ENCODE measurements at places on chromosomes 5 and 9.

DNA sequence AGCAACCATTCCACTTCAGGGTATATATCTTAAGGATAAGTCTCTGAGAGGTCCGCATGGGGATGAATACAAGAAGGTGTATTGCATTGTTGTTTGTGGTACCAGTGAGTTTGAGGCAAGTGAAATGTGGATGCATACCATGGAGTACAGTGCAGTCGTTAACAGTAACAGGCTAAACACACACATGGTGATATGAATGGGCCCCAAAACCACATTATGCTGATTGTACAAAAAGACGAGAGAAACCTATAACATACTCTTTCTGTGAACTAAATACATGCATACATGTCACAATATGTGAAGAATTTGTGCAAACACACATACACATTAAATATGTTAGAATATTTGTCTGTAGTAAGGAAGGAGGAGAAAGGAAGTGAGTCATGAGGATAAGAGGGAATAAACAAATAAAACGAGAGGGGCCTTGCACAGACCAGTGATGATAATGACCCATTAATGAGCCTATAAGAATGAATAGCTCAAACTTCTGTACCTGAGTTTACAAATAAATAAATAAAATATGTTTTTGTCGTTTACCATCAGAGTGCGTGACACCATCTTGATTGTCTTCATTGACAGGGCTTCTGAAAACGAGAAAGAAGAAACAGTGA is 66.5 kb upstream of the RICTOR start:
- no peak for DNase-seq

GRCh38 chr9:128786681-128787601 is at the start of gene TBC1D13:
Gene TBC1D13, plus strand, starts transcription at chr9:128787253. Its CDS starts 101 bp downstream, at chr9:128787354.
- peak; percentile 93 for DNase-seq

DNA sequence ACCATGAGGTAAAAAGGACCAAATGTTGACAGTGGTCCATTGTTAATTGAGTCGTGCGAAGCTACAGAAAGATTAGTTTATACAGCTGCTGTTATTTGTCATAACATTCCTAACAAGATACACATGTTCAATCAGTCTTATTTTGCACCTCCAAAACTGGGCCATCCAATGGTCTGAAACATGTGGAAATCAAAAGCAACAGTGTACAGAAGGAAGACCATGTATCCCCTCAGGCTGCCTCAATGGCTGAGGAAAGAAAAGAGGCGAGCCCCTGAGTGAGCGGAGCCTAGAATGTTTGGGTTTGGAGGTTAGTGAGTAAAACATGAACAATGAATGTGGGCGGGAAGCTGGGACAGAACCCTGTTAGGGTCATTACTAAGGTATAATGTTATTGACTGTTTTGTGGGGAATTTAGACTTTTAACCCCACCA is 35.6 kb downstream of the NFIB start:
- DNase-seq = no peak

GRCh38 chr5:150574818-150575547 is 65.5 kb upstream of the SYNPO start:
- DNase-seq = no peak

- DNase-seq = no peak
These were observed 52.4 kb downstream of the ANKH start for GRCh38 chr5:14818931-14819790.

DNA sequence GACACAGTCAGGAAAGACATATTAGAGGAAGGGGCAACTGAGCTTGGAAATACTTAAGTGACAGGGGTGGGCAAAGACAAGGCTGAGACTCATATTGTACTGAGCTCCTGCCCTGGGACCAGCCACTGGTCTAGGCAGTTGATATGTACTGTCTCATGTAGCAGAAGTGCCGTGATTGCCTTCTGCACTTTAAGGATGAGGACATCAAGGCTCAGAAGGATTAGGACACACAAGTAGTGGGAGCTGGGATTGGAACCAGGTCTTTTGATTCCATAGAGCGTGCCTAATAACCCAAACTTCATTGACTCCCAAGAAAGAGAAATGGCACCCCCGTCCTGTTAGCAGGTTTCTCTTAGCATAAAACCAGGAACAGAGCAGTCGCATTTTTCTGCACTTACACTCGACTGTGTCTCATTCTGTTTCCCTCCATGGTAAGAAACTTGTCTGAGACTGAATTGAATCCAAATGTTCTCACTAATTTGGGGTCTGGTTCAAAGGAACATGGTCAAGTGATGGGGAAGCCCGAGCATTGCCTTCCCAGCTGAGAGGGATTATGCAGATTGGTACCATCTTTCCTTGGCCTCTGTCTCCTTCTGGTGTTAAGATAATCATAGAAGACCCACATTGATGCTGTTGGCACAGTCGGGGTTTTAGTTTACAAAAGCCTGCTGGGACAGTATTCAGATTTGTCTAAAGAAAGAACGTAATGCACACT is 70.4 kb downstream of the ANGPTL2 start:
- no peak for DNase-seq

- no peak for DNase-seq
These were observed 42.7 kb downstream of the FBXL17 start for GRCh38 chr5:108339220-108339619.

- DNase-seq = no peak
These were observed 478.4 kb upstream of the DAP start for GRCh38 chr5:11239261-11240015.

- DNase-seq = no peak
These were observed 145.7 kb upstream of the SMIM23 start for GRCh38 chr5:171639966-171640365.

- DNase-seq = no peak
These were observed 45.1 kb upstream of the ROR2 start for GRCh38 chr9:91995000-91995655.

- DNase-seq = no peak
These were observed 15.9 kb downstream of the FPGS start for GRCh38 chr9:127818574-127818973.

DNA sequence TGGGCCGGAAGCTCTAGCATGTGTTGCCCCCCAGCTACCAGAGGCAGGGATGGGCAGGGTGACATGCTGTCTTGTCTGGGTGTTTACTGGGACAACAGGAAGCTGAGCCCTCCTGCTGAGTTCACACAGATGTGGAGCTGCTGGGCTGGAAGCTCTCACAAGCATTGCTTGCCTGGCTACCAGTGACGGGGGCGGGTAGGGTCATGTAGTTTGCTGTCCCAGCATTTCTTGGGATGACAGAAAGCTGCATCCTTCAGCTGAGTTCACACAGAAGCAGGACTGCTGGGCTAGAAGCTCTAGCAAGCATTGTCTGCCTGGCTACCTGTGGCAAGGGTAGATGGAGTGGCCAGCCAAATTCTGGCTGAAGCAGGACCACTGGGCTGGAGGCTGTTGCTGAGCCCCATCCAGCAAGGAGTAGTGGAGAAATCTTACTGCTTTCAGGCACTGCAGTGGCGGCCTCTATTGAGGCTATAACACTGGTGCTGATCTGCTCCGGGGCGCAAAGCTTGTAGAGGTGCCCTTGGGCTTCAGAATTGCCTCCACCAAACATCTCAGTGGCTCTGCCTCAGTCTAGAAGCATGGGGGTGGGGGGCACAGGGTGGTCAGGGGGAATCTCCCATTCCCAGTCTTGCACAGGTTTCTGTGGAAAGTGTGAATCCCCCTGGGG is 25.1 kb downstream of the POLK start:
- no peak for DNase-seq

DNA sequence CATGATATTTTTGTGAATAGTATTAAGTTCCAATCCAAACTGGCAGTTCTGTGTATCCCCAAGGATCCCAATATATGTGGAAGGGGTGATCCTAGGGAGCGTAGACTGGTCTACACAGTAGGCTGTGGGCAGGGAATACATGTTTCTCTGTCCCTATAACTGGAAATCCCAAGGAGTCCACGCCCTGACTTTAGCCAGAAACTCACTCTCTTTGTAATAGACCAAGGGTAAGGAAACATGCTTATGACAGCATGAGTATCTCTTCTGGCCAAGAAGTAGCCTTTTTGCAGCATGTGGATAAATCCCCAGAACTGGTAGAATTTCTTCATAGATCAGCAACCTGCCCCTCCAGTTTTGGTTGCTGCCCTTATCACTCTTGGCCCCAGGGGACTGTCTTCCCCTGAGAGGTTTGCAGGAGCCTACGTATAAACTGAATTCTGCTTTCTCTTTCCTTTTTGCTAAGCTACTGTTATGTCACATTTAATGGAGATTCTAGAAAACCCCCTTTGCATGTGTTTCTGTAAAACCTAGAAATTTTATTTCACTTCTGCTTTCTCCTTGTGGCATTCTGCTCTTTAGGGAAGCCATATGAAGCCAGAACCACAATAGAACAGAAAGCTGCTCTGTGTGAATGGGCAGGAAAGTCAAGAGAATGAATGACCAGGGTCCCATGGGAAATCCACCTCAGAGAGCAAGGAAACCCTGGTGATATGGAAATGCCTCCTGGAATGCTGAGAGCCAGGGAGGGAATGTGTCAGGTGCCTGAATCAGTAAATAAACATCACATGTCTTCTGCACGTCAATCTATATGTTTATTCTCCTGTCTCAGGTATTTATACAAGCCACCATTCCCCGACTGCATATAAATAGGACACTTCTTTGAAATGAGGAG is 3.5 kb downstream of the IFNA2 start:
- DNase-seq = no peak

DNA sequence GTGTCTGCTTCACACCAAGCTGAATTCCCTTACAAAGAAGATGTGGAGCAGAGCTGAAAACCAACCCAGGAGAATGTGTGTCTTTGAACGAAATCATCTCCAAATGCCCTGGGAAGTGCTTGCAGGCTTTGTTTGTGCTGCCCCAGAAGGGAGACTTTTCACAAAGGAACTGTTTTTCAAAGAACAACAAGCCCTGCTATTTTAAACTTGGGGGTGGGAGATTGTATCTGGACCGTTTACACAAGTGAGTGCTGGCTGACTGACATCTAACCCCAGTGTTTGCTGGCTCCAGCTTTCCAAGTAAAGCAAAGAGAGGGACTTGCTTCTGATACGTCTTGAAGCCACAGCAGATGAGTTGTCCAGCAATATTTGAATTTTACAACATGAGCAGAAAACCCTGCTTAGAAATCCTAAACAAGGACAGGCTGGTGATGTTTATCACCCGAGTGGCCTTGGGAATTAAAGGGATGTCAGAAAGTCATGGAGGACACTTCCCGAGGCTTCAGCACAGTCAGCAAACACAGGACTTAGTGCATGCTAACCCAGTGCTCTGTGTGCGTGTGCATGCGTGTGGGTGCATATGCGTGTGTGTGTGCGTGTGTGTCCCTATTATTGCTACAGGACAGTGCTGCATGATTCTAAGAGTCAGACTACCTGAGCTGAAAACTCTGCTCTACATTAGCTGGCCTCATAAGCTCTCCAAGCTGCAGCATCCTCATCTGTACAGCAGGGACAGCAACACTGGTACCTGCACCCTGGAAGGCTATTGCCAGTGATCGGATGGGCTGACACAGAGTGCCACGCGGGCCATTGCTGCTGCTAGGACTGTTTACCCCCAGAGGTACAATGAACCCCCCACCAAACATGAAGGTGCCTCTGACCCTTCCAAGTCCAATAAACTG is 1.4 kb downstream of the ADAMTS12 start:
- no peak for DNase-seq

GRCh38 chr5:121462441-121462840 is 389.2 kb upstream of the FTMT start:
- no peak for DNase-seq

GRCh38 chr9:21836437-21837161 is 34.2 kb downstream of the MTAP start:
- no peak for DNase-seq

DNA sequence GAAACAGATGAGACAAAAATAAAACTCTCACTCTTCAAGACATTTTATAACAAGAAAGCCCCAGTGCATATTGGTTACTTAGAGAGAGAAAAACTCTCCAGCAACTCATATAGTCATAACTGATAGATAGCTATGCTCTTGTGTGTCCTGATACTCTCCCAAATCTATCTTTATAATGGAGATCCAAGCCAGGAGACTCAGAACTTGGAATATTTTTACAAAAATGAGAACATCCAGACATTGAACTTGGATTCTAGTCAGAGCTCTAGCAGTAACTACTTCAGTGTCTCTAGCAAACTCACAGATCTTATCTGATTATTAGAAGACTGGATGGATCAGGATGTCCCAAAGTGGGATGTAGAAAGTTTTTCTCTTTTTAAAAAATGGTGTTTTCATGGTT is 412.7 kb upstream of the BRINP1 start:
- DNase-seq = no peak

- no peak for DNase-seq
These were observed 316.5 kb downstream of the DIRAS2 start for GRCh38 chr9:90325913-90326653.

GRCh38 chr9:113541019-113541900 is 77.7 kb downstream of the RGS3 start:
- peak; percentile 63 for DNase-seq

DNA sequence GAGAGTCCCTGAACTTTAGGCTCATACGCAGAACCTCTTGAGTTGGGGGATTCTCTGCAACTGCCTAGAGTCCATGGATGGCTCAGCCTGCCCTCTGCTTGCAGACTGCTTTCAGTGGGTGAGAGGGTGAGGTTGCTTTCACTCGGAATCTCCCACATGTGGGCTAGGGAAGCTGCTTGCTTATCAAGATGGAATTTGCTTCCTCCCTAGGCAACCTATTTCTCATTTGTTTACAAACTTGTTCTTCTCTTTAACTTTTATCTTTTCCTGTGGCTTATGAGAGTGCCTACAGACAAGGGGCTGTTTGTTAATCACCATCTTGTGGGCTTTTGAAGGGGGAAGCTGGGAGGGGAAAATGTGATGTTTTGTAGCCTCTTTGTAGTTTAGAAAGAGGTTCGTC is 10.0 kb downstream of the TLE4 start:
- DNase-seq = no peak

DNA sequence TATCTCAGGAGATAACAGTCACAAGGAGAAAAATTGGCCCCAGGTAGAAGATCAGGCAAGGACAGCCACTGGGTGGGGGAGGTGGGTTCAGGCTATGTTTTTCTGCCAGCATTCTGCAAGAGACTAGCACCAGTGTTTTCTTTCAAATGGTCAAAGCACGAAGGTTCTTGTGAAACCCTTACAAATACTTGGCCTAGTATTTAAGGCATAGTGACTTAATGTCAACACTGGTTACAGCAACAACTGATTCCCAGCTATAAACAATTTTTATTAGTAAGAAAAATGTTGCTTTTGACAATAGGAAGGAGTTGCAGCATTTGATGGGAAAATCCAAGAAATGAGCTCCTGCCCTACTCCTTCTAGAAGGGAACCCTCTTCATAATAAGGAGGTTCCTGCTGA is 349.6 kb downstream of the SLIT3 start:
- DNase-seq = no peak

GRCh38 chr9:134205672-134206310 is 41.4 kb upstream of the RNU6ATAC start:
- DNase-seq = peak; percentile 64

GRCh38 chr9:95574176-95574575 is 57.4 kb upstream of the PTCH1 start:
- DNase-seq = no peak
